ENCODE measurements at places on chromosomes 5 and 9.

- no peak for DNase-seq
These were observed 199.9 kb downstream of the PIK3R1 start for GRCh38 chr5:68415177-68416085.

DNA sequence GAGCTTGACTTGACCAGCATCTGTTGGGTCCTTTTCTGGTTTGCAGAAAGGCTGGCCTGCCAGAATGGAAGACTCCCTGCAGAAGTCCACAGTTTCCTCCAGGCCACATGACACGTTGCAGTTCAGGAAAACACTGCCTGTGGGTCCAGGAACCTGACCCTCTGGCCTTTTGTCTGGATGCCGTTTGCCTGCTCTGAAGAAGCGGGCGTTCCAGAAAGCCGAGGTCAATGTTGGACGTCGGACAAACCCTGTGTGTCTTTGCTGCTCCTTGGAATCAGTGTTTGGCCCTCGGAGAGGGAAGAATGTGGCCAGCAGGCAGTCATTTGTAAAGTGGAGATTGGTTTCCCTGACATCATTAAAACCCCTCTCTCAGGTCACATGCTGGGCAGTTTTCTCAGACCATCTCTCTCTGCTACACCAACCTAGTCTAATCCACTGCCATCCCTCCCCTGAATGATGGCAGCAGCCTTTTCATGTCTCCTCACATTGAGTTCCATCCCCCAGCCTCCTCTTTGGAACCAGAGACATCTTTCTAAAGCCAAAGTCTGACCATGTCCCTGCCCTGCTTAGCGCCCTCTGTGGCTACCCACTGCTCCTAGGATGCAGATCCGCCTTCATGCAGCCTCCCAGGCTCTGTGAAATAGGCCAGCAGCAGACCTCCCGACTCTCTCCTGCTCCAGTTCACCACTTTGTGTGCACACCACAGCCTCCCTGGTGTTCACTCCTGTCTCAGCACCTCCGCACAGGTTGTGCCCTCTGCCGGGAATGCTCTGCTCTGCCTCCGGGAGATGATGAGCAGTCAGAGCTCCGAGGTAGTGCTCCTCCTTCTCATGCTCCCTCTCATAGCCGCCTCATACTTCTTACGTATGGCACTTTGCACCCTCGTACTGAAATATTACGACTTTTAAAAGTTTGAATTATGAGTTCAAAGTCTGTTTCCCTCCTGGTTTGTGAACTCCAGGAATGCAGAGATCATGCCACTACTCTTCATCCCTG, 75.6 kb downstream of the RALGPS1 start:
- no peak for DNase-seq

- no peak for DNase-seq
These were observed 22.2 kb upstream of the SLC1A3 start for GRCh38 chr5:36584009-36584875.

DNA sequence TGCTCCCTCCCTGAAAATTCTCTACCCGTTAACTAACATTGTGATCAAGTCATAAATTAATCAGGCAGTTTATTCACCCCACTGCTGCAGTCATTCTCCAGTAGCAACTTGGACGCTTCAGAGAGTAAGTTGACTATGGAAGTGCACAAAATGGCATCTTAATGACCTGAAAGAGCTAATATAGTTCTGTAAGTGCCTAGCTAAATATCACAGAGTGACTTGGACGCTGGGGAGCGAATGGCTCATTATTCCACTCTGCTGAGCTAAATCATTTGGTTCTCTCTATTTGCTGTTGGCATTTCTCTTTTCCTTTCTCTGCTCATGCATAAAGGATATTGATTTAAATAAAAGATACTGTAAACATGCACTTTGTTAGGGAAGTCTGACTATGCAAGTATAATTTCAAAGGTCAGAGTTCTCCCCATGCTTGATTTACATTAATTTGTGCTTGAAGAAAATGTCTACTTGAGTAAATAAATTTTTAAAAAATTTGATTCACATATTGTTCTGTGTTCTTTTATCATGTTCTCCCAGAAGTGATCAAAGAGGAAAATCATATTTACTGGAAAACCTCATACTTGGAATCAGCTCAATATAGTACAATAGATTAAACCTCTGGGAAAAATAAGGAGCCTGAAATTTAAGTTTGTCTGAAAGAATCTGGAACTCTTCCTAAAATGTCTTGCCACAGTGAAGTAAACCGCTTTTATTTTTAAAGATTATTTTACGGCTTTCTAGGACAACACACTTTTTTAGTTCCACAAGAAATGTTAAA, 169.5 kb upstream of the HAPLN1 start:
- DNase-seq, result no peak

GRCh38 chr5:54799645-54800044, 185.7 kb downstream of the ESM1 start:
- no peak for DNase-seq

DNA sequence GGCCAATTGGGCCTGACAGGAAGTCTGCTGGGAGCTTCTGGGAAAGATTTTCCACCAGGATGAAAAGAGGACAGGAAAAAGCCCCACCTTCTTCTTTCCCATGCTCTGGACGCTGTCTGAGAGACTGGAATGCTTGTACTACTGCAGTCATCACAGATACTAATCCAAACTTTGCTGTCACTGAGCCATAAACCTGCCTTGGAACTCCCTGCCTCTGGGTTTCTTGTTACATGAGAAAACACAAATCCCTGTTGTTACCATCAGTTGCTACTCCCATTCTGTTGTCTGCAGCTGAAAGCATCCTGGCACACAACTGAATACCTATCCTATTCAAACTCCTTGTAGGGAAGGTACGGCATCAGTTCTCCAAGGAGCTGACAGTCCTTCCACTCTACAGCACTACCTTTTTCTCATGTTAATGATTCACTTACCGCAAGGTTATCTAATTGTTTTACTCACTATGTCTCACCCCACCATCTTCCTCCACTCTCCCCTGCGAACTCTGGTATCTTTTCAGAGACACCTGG, 167.5 kb downstream of the CDK5RAP2 start:
- DNase-seq, result no peak

DNA sequence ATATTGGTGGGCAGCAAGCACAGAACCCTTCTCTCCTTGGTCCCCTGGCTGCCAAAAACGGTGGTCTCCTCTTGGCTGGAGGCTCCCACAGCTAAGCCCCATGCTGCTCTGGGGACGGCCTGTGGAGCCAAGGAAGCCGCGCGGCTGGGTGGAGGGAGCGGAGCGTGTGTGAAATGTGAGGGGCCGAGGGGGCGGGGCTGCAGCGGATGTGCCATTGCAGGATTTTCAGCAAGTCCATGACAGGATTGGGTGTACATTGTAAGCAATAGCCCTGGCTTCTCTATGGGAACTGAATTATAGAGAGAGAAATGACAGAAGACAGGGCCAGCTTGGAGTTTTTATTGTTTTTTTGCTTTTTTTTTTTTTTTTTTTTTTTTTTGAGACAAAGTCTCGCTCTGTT, 336.5 kb downstream of the DIRAS2 start:
- no peak for DNase-seq

DNA sequence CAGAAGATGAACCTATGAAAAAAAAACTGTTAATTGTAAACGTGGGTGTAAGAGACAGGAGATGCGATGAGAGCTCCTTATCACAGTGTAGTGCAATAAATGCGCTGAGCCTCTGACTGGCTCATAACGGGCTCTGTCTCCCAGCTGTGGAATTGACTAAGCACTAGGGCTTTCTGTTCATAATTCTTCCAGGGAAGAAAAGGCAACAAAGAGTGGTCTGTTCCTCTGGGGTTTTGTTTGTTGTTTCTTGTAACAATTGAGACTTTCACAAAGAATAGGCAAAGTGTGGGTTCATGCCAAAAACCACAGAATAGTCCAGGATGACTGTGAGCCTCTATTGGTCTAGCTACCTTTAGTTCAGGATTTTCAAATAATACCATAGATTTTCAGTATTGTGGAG, 39.4 kb downstream of the UBE2QL1 start:
- DNase-seq, result no peak

GRCh38 chr5:143445776-143446175, 42.3 kb upstream of the NR3C1 start:
- DNase-seq, result no peak

- no peak for DNase-seq
These were observed 178.3 kb downstream of the TMEM232 start for GRCh38 chr5:110548171-110548570.

- no peak for DNase-seq
These were observed 15.5 kb upstream of the TRIM32 start for GRCh38 chr9:116671605-116672004.
